NCI-H1417 treated with DMSO at 0.1 percent for 48 hours (cell line): ENCODE measurements at places on chromosomes 4 and X.

GRCh38 chrX:42098900-42099299 is 175.5 kb upstream of the CASK start:
- no peak for DNase-seq

GRCh38 chr4:72286185-72286584 is 254.4 kb downstream of the NPFFR2 start:
- no peak for DNase-seq

- DNase-seq = no peak
Observed at GRCh38 chr4:163967263-163967662, 472.8 kb downstream of the TMA16 start.

GRCh38 chr4:164396439-164396838 is 357.5 kb upstream of the SMIM31 start:
- DNase-seq = no peak

GRCh38 chr4:128521648-128522111 is 234.1 kb upstream of the PGRMC2 start:
- no peak for DNase-seq
